ENCODE measurements at places on chromosomes 16 and 17.
A peak's percentile ranks its signal among the peaks of the same experiment; 100 is the strongest.

- DNase-seq, result no peak
Measured at GRCh38 chr16:67526149-67526791, 2.4 kb upstream of the RIPOR1 start.

GRCh38 chr16:1923299-1924034, 5.3 kb upstream of the HS3ST6 start:
- no peak for DNase-seq

- DNase-seq, result no peak
Measured at GRCh38 chr17:38509772-38510420, 81.6 kb downstream of the ARHGAP23 start.

DNA sequence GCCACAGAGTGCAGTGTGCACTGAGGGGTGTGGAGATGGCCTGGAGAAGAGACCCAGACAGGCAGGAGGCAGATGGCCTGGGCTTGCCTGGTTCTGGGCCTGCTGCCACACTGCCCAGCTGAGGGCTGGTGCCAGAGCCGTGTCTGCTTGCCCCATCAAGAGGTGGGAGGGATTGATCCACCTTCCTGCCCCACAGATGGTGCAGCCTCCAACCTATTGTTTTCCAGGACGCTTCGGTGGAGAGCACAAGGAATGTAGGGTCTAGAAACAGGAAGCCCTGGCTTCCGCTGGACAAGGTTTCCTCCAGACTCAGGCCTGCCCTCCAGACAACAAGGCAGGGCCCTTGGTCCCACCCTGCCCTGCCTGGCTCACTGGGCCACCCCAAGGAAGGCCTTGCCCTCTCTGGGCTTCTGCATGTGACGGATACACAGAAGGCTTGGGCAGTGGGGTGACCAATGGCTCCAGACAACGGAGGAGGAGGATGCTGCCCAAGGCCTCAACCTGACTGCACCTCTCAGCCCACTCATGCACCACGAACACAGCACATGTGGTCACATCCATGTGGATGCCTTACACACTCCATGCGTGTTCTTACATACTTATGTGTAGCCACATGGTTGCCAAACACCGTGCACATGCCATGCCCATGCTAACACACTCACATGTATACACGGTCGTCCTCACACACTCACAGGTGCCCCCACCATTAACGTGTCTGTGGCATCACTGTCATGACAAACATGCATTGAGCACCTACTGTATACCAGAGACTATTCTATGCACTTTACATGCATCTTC, 6.5 kb upstream of the CDH5 start:
- no peak for DNase-seq

DNA sequence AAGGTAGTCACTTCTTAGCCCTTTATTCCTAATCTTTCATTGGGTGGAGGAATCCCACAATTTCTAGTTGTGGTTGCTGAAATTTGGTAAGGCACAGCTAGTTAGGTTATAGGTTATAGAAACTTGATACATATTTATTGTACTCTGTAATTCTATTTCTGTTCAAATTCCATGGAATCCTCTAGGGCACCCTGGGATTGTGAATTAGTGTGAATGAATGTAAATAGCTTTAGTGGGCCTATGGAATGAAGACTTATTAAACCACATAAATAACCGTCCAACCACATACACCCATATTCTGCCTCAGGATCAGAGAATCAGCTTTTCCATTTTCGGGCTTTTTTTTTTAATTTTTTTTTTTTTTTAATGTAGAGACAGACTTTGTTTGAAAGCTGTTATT, 9.2 kb downstream of the TANC2 start:
- DNase-seq, result no peak

DNA sequence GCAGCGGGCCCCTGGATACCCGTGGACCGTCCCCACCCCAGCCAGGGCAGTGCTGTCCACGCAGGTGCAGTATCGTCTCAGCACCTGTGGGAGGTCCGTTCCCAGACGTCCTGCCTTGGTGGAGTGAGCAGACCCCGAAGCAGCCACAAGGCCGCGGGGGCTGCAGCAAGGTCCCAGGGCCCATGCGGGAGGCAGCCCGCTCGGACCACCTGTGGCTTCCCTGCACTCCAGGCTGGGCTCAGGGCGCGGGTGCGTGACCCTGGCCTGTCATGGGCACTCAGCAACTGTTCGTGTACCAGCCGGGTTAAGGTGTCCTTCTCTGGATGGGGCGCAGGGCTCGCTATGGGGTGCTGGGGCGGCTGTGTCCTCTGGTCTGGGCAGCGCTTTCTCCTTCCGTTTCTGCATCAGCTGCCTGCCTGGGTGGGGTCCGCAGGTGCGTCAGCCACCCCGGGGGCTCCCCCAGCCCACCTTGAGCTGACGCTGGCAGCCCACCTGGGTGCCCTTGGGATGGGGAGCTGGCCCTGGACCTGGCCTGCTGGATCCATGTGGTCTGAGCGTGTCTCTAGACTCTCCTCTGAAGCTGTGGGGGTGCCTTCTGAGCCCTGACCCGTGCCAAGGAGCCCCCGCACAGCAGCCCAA, 18.4 kb downstream of the BAHCC1 start:
- DNase-seq, result no peak

- DNase-seq, result no peak
Measured at GRCh38 chr17:9309216-9309615, 266.4 kb downstream of the STX8 start.

GRCh38 chr16:48450367-48450766, 65.2 kb upstream of the SIAH1 start:
- DNase-seq, result no peak

DNA sequence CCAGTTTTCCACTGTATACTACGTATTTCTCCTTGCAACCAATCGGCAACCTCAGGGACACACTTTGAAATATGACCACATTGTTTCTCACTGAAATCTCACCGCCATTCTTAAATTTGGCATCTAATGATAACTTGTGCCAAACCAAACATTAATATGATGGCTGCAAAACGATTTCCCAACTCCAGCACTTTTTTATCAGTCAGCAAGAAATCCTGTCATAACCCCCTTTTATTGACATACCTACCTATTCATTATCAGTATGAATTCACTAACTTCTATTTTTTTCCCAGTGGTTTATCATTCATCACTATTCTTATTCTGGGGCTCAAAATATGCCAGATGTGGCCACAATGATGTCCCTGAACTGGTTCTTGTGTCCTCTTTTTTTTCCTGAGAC, 15.8 kb downstream of the MBTD1 start:
- DNase-seq, result no peak

GRCh38 chr17:9817086-9817485, 4.8 kb downstream of the GSG1L2 start:
- DNase-seq, result no peak

DNA sequence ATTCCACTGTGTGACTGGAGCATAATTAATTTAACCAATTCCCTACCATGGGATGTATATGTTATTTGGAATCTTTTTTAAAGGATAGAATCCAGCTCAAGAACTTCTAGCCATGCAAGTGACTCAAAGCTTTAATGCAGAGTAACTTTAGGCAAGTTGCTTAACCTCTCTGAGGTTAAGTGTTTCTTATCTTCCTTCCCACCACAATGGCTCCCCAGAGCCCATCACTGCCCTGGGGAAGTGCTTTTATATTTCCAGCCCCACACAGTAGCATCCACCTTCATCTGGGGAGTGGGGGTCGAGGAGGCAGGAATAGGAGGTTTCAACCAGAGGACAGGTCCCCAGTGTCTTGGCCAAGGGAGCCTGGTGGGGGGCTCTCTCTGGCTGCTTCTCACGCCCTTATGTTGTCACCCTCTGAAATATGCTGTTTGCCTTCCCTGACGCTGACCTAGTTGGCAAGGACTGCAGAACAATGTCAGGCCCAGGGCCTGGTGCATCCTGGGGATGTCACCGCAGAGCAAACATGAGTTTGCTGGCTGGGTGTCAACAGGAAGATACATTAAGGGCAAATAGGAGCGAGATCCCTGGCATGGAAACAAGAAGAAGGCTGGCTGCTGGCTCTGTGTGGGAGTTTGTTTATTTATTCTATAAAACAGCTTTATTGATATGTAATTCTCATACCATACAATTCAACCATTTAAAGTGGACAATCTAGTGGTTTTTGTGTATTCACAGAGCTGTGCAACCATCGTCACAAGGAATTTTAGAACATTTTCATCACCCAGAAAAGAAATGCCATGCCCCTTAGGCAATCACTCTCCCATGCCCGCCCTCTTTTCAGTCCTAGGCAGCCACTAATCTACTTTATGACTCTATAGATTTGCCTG, 46.6 kb upstream of the WSB1 start:
- no peak for DNase-seq

DNA sequence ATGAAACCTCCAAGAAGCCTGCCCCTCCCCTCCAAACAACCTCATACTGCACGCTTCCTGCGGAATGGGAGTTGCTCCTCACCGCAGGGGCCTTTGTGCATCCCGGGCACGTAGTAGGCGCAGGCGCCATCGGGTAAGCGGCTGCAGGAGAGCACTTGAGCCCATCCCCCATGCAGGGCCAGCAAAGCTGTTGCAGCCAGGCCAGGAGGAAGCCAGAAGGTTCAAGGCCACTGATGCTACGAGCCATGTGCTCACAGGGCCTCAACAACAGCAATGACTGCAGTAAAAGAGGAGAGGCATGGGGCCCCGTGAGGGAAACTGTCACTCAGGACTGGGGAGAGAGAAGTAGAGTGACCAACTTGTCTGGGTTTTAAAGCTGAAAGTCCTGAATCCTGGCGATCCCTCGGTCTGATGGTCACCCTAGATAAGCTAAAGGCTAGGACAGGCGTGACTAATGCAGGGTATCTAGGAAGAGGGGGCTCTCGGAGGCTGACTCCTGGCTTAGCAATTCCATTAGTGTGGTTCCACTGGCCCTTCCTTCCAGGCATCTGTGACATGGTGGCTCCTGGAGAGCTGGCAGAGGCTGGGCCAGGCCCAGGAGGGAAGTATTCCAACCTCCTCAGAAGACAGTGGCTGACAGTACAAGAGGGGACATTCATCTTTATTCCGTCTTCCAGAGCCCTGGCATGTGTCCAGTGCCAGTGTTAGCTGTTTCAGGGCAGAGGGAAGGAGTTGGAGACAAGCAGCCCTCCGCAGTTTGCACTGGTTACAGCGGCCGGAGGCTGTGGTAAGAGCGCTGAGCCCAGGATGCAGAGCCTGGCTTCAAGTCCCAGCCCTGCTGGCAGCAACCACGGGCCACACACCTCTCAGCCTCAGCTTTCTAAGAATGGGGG, 20.8 kb downstream of the GOSR2 start:
- DNase-seq, result no peak

GRCh38 chr16:19674485-19674884, 43.5 kb downstream of the KNOP1 start:
- DNase-seq, result no peak

- no peak for DNase-seq
Measured at GRCh38 chr17:59756236-59756818, 48.9 kb downstream of the VMP1 start.

DNA sequence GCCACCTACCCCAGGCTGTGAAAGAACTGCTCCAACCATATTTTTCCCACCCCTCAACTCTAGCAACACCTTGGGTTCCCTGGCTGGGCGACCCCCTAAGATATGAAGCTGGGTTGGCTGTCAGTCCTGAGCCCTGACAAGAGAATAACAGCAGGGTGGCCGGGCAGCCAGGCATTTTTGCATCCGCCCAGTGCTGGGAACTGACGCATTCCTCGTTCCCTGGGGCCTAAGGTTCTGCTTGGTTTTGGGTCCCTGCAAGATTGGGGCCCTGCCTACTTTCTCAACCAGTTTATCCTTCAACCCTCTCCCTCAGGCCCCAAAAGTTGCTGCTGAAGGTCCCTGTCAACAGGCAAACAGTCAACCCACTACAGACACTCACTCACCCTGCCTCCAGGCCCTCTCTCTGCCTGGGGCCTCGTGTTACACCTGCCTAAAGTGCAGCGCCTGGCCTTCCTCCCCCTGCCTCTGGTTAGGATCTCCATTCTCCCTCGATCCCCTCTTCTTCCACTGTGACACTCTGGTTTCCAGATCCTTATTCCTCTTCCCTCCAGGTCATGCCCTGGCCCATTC, 151.5 kb downstream of the STX8 start:
- no peak for DNase-seq

- DNase-seq, result no peak
Measured at GRCh38 chr16:20906341-20907255, 6.0 kb downstream of the LYRM1 start.

DNA sequence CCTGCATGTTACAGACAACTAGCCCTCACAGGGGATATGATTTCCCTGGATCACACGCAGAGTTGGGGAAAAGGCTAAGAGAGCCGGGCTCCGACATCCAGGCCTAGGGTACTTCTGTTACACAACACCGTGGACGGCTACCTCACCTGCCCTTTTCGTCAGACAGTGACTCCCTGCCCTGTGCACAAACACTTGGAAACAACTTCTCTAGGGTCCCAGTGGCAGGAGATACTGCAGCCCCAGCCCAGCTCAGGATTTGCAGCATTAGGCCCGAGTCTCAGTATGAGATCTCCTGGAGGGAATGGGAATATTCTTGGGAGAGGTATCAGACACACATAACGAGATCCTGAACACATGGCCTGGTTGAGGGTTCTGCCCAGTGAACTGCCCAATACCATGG, 8.3 kb downstream of the RUSF1 start:
- DNase-seq, result no peak

- no peak for DNase-seq
Measured at GRCh38 chr16:17312094-17312710, 158.6 kb downstream of the XYLT1 start.

- peak; percentile 51 for DNase-seq
Measured at GRCh38 chr17:59001158-59001814, 105.4 kb downstream of the TRIM37 start.

DNA sequence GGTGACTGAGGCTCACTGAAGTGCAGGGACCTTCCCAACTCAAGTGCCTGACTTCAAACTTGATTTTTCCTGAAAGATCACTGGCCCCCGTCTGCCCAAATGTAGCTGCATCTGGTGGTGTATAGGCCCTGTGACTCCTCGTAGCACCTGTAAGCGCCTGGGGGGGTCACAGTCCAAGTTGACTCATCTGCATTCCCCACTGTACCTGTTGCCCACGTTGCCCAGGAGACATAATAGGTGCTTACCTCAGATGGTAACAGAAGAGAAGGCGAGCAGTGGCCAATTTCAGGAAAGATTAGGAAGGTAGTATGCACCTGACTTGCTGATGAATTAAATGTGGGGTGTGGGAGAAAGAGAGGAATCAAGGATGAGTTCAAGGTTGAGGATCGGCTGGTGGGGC, 44.1 kb upstream of the EMP2 start:
- DNase-seq, result no peak
